ENCODE measurements at places on chromosomes 2 and 18.

DNA sequence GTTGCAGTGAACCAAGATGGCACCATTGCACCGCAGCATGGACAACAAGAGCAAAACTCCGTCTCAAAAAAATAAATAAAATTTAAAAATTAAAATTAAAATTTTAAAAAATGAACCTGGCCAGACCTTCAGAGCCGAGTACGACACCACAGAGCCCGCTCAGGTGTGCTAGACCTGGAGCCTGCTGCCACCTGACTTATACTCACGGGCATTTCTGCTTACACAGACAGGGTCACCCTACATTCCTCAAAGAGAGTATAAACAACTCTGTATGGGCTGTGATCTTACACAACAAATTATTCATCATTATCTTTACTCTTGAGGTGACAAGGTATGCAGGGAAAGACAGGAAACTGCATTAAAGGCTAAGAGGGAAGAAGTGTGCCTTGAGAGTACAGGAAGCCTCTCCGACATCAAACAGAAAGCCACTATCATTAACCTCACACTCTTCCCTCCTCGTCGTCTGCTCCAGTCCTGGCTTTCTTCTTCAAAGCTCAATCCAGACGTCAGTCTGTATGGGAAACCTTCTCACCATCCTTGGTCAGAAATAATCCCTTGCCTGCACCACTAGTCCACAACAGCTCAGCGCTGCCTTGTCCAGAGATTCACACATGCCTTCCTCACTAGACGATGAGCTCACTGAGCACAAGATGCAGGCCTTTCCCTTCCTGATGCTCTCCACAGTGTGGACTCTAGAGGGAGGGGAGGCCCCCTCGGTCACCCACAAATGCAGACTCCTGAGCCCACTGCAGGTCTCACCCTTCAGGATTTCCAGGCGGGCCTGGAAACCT, 56.2 kb downstream of the UXS1 start:
- peak overlapping the region; percentile 100 for H3K27ac ChIP-seq
- peak overlapping the region; percentile 94 for H3K4me3 ChIP-seq
- no peaks in the 10 kb centered on the region for H3K27me3 ChIP-seq

GRCh38 chr2:147082850-147083522, 761.8 kb upstream of the ACVR2A start:
- peaks cover 5% of the 10 kb centered on the region for H3K4me1 ChIP-seq
- H3K27me3 ChIP-seq = peaks cover 11% of the 10 kb centered on the region
- no peaks in the 10 kb centered on the region for H3K36me3 ChIP-seq
- H3K4me3 ChIP-seq = no peak overlapping the region
- peak; percentile 8 for DNase-seq

DNA sequence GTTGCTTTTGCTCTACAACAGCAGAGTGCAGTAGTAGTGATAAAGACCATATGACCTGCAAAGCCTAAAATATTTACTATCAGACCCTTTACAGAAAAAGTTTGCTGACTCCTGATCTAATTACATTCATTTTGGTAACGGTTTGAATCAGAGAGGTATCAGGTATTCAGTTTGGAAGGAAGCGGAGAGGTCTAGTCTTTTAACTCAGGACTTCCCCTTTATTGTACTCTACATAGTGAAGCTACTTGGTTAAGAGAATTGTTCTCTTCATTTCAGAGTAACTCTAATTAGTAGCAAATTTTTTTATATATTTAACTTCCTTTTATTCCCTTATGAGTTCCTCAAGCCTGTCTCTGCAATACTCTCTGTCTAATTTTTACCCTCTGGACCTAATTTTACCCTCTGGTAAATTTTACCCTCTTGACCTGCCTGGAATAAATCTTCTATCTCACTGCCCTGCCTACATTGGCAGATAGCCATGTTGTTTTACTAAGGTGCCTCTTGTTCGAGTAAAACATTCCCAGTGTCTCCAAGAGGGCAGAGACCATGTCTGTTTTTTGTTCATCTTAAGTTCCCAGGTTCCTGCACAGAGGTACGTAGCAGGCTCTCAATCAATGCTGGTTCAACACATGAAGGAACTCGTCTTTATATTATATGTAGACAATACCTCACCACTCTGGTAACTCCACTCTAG, 170.6 kb downstream of the DNAH6 start:
- H3K27me3 ChIP-seq = no peaks in the 10 kb centered on the region
- no peaks in the 10 kb centered on the region for H3K36me3 ChIP-seq
- DNase-seq = no peak

DNA sequence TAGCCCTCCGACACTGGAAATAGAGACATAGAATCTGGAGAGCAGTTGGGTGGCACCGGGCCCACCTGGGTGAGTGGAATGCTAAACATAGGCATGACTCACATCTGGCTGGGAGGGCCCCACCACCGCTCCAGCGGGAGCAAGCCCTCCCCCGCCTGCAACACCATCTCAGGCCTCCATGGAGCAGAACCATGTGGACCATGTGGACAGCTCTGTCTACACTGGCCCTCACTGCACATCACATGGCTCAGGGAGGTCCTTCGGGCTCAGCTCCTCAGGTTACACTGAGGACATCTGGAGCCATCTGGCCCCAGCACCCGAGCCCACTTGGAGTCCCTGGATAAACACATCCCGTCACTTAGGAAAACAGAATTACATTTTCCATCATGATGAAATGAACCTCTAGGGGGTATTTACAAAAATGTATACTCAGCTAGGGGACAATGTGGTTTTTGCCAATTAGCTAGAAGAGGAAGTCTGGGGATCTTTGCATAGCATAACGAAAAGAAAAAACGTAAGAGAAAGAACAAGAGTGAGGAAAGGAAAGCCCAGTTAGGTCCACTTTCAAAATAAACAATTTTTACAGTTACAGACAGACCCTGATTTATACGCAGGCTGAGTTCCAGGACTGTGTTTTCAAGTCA, 30.7 kb upstream of the MLPH start:
- H3K36me3 ChIP-seq = no peaks in the 10 kb centered on the region
- H3K4me3 ChIP-seq = no peak overlapping the region
- DNase-seq = no peak
- no peaks in the 10 kb centered on the region for H3K27me3 ChIP-seq
- H3K4me1 ChIP-seq = peaks cover 8% of the 10 kb centered on the region
- H3K27ac ChIP-seq = peak overlapping the region; percentile 49

- no peak overlapping the region for H3K27ac ChIP-seq
- H3K4me1 ChIP-seq = no peaks in the 10 kb centered on the region
- H3K36me3 ChIP-seq = no peaks in the 10 kb centered on the region
- no peaks in the 10 kb centered on the region for H3K27me3 ChIP-seq
- DNase-seq = no peak
Observed at GRCh38 chr2:124609667-124610066, 584.6 kb downstream of the CNTNAP5 start.
